Urinary bladder (tissue), 4 donors: ENCODE measurements at places on chromosomes 7 and 10. TPM values are rescaled to one million over a fixed set of nuclear protein-coding genes. Genes with fewer than 3 reads are reported as not detected.
A peak's percentile ranks its signal among the peaks of the same experiment; 100 is the strongest.

DNA sequence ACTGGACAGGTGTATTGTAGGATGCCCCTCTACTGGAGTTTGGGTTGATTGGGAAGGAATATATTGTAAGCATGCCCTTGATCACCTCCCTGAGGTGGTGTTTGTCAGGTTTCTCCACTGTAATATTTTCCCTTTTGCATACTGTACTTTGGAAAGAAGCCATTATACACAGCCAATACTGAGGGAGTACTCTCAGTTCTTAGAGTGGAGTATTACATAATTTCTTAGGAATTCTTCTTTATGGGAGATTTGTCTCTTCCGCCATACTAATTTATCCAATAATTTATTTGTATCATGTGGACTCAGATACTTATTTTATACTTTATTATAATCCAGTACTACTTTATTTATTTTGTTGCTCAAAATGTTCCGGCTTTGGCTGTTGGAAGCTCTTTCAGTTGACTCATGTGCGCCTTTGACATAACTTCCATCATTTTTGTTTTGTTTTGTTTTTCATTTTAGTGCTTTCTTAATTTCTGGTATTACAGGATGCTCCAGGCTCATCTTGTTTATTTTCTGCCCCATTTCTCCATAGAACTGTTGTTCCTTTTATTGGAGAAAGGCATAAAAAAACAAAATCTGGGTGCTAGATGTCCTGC lies 29.7 kb downstream of the MKLN1 start:
- no peak for DNase-seq

DNA sequence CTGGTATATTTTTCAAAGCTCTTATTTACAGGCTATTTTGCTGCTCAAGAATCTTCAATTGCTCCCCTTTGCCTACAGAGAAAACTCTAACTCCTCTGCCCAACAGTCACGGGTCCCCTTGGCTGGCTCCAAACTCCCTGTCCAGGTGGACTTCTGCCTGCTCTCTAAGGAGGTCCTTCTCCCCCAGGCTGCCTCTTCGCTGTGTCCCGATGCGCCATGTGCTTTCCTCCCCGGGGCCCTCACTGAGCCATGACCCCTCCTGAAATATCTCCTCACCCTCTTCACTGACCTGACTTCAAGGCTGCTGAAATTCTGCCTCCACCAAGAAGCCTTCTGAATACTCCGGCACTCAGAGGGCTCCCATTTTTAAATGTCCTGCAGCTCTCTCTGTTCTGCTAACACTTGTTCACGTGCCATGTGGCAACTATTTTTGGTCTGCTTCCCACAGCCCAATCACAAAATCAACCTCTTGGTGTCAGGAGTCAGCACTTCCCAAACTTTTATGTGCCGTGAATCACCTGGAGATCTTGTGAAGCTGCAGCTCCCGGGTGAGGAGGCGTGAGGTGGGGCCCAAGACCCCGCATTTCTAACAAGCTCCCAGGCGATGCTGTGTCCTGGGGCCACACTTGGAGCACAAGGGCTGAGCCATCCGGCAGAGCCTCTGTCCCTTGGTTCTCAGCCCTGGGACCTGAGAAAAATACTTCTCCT lies 85.7 kb upstream of the COL13A1 start:
- DNase-seq = no peak

DNA sequence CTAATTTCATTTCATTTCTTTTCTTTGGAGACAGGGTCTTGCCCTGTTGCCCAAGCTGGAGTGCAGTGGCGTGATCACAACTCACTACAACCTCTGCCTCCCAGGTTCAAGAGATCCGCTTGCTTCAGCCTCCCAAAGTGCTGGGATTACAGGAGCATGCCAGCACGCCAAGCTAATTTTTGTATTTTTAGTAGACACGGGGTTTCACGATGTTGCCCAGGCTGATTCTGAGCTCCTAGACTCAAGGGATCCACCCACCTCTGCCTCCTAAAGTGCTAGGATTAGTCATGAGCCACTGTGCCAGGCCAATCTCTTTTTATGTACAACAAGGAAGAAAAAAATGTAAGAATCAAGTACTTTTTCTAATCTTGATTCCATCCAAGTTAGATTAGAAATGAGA lies 10.7 kb upstream of the KMT2E start:
- DNase-seq = no peak

GRCh38 chr7:104943502-104944343 lies 70.3 kb upstream of the KMT2E start:
- peak; percentile 75 for DNase-seq

DNA sequence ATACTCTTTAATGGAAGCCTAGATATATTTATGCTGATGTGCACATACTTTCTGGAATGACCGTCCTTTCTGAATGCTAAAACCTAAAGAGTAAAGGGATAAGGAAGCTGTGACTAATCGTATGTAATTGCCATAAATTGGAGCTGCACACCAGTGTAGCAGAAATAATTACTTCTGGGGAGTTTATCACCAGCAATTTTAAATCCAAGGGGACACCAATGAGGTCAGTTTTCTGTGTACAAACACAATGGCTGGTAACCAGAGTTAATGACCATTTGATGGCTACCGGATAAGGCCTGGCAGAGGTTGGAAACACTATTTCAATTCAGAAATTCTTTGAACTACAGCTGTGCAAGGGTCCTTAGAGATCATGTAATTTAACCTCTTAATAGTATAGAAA lies 670.1 kb downstream of the REEP3 start:
- DNase-seq = no peak

Gene RBM20
- 2.3 TPM for total RNA-seq

DNA sequence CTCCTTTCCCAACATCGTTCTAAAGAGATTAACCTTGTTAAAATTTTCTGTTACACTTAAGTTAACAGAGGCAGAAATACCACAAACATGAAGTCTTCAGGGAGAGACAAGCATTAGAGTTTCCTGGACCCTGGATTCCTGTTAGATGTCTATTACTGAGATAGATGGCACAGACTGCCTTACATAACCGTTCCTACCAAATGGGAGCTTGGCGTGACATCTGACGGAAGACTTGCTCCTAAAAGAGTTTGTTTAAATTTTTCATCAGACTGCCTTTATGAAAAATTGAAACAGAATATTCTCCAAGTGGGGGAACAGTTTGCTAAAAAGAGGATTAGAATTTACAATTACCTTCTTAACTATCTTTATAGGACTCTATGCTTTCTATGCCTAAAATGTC lies 22.7 kb downstream of the ANK3 start:
- no peak for DNase-seq

- DNase-seq = no peak
These were observed 21.4 kb downstream of the LAT2 start for GRCh38 chr7:74231232-74231590.

Gene SLC13A1
- total RNA-seq = not detected
